ENCODE measurements at places on chromosomes 3 and 15. TPM values are rescaled to one million over a fixed set of nuclear protein-coding genes. Genes with fewer than 3 reads are reported as not detected.

GRCh38 chr3:50354186-50354764 lies 3.6 kb downstream of the CYB561D2 start:
- DNase-seq = no peak

DNA sequence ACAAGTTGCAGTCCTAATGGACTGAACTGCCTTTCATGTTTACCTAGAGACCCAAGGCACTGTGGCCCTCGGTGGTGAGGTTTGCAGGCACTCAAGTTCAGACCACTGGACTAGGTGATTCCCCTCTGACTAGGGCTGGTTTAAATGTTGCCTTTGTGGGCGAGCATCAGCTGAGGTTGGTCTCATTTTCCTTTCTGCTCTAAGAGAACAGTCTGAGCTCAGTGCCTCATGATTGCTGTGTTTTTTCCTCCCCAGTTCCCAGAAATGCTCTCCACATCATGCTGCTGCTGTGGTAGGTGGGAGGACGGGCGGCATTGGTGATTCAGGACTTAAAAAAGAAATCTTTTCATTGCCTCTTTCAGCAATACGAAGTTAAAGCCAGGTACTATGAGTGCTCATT lies 237.2 kb downstream of the MBNL1 start:
- no peak for DNase-seq

DNA sequence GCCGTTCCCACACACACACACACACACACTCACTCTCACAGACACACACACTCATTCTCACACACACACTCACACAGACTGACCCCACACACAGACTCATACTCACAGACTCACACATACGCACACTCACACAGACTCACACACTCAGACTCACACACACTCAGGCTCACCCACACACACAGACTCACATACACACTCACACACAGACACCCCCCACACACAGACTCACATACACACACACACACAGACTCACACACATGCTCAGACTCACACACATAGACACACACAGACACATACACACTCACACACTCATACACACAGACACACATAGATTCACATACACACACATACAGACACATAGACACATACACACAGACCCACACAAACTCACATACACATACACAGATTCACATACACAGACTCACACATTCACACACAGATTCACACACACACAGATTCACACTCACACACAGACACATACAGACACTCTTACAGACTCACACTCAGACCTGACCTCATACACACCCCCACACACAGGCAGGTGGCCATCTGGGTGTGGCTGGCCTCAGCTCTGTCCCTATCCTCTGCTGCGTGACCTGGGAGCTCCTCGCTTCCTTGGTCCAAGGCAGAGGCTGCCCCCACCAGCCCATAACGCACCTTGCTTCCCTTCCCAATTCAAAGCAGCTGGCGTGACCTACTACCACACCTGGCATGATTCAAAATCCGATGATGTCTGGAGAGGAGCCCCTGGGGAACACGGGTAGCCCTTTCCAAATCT lies 1.9 kb downstream of the C3orf22 start:
- no peak for DNase-seq

DNA sequence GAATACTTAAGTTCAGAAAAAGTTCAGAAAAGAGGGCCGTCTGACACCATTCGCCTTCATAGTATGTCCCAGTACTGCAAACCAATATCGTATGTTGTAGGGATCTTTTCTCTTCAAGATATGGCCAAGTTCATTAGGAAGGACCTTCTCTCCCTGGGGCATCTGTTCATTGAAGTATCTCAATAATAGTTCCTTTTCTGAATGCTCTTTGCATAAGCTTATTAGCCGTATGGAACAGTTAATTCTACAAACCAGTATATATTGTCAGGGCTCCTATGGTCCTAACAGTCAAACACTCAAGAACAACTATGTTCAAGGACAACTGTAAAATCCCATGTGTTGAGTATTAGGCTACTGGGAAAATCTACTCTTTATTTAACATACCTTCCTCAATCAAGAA lies 203.1 kb downstream of the KLHL25 start:
- DNase-seq = no peak

DNA sequence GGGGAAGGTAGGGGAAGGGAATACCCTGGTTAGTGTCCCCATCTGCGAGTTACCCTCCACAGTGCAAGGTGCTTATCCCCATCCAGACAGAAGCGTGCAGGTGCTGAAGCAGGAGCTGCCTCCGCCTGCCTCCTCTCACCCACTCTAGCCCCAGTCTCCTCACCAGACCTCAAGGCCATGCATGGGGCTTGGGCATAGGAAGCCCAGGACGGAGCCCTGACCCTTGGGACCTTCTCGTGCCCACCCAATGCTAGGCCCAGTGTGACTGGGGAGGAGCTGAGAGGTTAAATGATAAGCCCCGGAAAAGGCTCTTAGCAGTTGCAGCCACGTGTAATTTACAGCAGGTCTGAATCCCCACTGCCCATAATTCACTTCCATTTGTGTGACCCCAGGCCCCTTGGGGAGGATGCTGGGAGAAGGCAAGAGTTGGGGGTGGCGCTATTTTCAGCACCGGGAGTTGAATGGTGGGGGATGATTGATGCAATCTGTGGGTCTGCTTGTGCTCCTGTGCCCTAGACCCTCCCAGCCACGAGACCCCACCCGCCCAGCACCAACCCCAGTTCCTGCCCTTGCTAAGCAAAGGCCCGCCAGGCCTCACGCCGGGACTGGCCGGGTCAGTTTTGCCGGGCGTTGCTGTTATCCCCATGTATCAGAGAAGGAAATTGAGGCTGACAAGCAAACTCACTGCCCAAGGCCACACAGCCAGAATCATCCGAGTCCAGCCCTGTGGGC lies 14.5 kb upstream of the PLXND1 start:
- no peak for DNase-seq

The GABRR3 gene
- polyA plus RNA-seq = not detected

The FRMD4B gene
- polyA plus RNA-seq = 19.6 TPM

The ARL14 gene
- not detected for polyA plus RNA-seq
